ENCODE measurements at places on chromosomes 6 and 20.

GRCh38 chr20:10474606-10475184 lies 39.6 kb downstream of the SLX4IP start:
- no peak for DNase-seq

DNA sequence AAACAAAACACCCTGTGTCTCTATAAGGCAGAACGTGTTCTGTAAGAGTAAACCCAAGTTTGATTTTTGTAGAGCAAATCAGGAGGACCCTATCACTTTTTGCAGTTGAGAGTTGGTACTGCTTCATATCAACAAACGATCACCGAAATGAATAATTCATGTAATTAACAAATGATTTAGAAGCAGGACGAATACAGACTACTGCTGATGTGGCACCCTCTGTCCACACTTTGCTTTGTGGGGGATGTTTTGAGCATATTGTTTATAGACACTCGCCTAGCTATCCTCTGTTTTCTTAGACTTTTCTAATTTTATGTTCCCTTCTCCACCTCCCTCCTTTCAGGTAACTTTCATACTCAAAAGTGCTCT lies 1.5 kb downstream of the CD2AP start:
- DNase-seq = no peak

GRCh38 chr6:2492686-2493523 lies 247.5 kb upstream of the GMDS start:
- DNase-seq = no peak

- DNase-seq = no peak
Observed at GRCh38 chr6:29596381-29596900, 11.5 kb downstream of the OR2H2 start.

- DNase-seq = no peak
Observed at GRCh38 chr6:112595841-112596240, 248.7 kb downstream of the RFPL4B start.

DNA sequence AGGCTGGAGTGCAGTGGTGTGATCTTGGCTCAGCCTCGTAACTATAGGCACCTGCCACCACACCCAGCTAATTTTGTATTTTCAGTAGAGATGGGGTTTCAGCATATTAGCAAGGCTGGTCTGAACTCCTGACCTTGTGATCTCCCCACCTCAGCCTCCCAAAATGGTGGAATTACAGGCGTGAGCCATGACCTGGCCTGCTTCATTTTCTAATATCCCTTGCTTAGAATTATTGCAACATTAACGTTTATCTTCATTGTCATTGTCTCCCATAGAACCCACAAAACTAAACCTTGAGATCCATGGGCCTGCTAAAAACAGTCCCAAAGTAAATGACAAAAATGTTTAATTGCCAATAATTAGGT lies 6.1 kb downstream of the EEF1A1 start:
- DNase-seq = no peak

Data from non-pigmented ciliary epithelial cell (primary cell).